Fibroblast of the conjunctiva (primary cell): ENCODE measurements at places on chromosomes 7 and 10.

DNA sequence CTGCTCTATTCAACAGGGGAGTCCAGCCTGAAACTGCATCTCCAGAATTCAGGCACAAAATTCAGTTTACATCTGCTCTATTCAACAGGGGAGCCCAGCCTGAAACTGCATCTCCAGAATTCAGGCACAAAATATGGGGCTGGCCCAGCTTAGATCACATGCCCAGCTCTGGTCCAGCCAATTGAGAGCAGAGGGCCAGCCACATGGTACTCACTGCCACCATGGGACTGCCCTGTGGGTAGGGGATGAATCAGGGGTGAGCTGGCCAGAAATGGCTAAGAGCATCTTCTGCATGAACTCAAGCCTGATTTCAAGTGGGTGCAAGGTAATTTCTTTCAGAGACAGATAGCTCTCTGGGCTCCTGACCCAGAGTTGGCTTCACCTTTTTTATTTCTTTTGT, 156.6 kb upstream of the LYZL2 start:
- DNase-seq, result no peak

DNA sequence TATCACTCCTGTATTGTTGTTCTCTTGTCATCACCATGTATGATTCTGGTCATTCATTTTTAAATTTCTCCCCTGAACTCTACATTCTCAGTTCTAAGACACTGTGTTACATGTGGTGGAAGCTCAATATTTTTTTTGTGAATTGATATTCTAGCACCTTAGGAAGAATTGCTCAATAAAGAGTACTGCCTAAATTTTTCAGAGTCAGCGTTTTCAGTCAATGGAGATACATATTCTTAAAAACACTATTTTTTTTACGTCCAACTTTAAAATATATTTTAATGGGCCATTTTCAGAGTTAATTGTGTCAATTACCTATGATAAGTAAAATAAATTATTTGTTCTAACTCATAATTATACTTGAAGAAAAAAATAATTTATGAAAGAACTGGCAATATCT, 210.4 kb upstream of the PLXDC2 start:
- DNase-seq, result no peak

- no peak for DNase-seq
These were observed 22.8 kb downstream of the GRID1 start for GRCh38 chr10:86343761-86344160.

DNA sequence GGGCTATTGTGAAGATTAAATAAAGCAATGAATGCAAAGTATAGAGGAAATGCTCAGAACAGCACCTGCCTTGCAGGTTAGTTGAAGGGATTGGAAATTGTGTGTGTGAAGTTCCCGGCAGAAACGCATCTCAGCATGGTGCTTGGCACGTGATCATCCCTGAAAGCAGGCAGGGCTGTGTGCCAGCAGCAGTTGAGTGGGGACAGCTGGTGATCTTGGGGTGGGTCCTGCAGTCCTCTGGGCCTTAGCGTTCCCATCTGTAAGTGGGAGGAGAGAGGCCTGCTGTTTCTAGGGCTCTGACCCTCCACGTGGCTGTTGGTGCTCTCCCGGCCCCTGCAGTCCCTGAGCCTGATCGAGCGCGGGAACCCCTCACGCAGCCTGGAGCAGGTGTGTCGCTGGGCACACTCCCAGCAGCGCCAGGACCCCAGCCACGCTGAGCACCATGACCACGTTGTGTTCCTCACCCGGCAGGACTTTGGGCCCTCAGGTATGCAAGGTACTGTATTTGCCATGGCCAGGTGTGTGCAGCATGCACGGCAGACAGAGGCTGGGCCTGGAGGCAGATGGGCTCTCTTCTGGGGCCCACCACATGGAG, 55.3 kb downstream of the TBATA start:
- no peak for DNase-seq

DNA sequence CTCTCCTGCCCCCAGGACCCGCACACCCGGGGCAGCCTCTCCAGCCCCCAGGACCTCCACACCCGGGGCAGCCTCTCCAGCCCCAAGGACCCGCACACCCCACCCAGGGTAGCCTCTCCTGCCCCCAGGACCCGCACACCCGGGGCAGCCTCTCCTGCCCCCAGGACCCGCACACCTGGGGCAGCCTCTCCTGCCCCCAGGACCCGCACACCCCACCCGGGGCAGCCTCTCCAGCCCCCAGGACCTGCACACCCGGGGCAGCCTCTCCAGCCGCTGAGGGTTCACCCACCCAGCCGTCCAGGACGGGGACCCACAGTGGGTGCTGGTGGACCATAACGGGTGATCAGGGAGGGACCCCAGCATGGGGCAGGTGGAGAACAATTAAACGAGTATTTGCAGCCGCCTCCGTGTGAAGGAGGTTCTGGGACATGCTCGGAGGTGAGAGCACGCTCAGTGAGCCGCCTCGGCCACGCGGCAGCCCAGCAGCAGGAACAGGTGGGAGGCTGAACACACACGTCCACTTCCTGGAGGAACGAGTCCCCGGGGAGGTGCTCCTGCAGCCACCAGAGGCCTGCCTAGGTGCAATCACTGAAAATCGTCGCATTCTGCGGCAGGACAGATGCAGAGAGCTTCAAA, 107.9 kb downstream of the PDGFA start:
- no peak for DNase-seq

DNA sequence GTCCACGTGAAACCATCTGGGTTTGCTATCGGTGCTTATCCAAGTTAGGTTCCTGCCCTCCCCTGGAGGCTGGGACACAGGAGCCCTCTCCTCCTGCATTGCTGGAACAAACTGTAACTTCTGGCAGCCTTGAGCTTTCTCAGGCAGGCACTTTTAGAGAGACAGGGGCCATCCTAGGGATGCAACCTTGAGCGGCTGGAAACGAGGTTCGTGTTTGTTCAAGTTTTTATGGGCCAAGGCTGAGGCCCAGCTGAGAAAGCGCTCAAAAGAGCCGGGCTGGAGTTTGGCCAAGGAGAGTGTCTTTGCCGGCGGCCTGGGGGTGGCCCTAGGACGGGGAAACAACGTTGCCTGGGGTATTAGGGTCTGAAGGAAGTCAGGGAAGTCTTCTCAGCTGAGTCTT, 5.5 kb upstream of the MMD2 start:
- no peak for DNase-seq

DNA sequence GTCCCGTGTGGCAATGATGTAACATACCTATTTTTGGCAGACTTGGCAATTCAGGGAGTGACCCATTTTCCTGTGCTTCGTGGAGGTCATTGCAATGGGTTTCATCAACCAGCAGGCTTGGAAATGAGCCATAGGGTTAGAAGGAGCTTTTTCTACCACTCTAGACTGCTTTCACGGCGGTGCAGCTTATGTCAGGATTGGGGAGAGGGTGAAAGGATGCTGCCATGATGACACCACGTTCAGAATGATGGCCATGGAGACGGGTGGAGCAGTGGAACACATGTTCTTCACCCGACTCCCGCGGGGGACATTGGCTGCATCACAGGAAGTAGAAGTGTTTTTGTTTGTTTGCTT, 220.2 kb downstream of the EMX2 start:
- DNase-seq, result peak; percentile 75

- no peak for DNase-seq
These were observed 191.8 kb downstream of the CACNB2 start for GRCh38 chr10:18332048-18332447.

GRCh38 chr10:43421519-43421918, 12.5 kb upstream of the HNRNPF start:
- no peak for DNase-seq

DNA sequence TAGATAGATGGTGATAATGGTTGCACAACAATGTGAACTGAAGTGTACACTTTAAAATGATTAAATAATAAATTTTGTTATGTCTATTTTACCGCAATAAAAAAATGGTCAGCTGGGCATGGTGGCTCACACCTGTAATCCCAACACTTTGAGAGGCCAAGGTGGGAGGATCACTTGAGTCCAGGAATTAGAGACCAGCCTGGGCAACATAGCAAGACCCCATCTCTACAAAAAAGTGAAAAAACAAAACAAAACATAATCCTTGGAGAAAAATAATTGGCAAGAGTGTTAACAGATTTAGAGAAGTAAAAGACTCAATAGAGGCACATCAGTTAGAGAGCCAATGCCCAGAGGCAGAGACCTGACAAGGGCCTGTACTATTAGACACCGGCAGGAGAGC, 9.9 kb upstream of the RPEL1 start:
- DNase-seq, result no peak

DNA sequence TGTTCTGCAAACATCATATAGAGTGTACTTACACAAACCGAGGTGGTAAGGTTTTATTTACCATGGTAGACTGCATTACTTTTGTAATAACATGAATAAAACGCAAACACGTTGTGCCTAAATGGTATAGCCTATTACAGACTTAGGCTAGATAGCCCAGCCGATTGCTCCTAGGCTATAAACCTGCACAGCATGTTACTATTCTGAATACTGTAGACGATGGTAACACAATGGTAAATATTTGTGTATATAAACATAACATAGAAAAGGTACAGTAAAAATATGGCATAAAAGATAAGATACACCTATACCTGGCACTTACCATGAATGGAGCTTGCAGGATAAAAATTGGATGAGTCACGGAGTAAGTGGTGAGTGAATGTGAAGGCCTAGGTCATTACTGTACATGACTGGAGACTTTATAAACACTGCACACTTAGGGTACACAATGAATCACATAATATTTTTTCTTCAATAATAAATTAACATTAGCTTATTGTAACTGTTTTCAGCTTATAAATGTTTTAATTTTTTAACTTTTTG, 16.3 kb downstream of the AKR1D1 start:
- no peak for DNase-seq

DNA sequence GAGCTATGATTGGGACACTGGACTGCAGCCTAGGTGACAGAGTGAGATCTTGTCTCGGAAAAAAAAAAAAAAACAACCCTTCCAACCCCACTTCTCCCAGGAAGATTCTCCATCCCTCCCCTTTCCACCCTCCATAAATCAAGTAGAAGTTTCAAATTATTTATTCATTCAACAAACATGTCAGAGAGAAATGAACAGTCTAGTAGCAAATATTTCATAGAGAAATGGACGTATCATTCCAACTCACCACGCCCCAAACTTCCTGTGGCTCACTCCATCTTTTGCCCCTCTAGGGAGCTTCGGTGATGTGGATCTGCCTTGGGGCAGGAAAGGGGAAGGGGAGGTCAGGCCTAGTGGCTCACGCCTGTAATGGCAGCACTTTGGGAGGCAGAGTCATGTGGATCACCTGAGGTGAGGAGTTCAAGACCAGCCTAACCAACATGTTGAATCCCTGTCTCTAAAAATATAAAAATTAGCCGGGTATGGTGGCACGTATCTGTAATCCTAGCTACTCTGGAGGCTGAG, 638 bp upstream of the TRAPPC14 start:
- no peak for DNase-seq

DNA sequence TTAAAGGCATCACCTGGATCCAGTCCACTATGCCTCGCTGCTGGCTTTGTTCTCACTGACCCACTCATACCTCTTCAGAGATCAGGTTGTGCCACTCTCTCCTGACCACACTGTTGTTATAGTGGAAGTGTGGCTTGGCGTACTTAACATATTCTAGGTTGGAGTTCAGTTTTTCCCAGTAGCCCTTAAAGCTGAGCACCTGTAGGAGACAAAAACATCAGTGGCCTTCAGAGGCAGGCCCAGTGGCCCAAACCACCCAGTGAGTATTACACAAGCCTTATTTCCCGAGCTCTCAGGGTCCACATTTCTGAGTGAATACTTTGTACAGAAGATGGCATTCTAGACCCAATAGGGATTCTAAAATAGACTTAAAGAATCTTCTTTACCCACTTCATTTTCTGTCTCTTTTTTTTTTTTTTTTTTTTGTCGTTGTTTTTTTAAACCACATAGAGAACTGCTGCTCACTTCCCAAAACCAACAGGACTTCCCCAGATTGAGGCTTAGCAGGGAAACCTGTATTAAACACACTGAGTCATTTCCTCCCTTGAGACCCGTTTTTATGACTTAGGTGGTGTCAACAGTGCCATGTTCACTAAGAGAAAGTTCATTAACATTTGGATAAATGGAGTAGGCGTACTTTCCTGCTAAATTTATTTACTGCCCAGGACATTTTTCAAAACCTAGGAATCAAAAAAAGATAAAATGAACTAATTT, 85.8 kb downstream of the GSAP start:
- no peak for DNase-seq

DNA sequence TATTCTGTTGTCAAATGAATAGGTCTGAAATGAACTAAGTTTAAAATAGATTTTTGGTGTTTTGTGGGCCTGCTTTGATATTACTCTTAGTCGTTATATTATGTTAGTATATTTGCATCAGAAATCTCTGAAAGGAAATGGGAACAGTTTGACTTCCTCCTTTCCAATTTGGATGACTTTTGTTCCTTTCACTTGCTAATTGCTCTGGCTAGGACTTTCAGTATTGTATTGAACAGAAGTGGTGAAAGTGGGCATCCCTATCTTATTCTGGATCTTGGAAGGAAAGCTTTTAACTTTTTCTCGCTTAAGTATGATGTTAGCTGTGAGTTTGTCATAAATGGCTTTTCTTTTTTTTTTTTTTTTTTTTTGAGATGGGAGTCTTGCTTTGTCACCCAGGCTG, 273.6 kb upstream of the DKK1 start:
- no peak for DNase-seq

- DNase-seq, result no peak
These were observed 119.5 kb downstream of the TCF7L2 start for GRCh38 chr10:113069595-113069994.

GRCh38 chr7:111883241-111883640, 320.9 kb upstream of the IMMP2L start:
- DNase-seq, result no peak

DNA sequence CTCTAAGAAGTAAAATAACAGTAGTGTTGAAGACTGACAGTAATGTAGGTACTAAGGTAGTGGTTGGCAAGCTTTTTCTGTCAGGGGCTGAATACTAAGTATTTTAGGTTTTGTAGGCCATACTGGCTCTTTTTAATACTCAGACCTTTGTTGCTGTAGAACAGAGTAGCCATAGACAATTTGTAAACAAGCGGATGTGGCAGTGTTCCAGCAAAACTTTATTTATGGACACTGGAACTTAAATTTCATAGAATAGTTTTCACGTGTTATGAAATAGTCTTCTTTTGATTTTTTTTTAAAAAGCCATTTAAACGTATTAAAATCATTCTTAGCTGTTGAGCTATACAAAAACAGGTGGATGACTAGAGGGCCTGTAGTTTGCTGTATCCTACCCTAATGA, 121.2 kb downstream of the MLLT10 start:
- DNase-seq, result no peak

DNA sequence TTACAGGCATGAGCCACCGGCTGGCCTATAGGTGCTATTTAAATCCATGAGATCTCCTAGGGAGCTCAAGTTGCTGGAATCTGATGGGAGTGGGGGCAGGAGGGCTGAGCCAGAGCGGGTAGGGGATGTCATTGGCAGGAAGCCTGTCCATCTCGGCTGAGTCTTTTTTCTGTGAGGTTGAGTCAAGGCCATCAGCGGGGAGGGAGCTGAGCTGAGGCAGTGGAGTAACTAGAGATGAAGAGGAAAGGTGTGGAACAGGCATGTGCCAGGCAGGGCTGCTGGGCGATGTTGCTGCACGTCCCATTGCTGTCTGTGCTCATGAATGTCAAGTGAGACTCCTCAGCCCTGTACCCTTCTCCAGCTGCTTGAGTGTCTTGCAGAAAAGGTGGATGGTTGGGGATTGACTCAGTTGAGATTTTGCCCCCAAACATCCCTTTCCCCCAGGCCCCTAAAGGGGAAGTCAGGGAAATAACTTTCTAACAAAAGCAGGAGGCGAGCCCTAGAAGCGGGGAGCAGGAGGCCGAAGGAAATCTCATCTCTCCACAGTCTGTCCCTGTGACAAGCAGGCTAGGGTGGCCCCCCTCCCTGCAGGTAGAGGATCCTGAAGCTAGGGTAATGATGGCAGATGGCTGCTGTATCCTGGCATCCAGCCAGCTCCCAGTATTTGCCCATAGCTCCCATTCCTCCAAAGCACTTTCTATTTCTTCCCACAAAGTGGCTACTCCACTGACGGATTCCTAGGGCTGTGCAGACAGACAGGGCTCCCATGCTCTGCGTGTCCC, 5.4 kb downstream of the ATP6V1F start:
- DNase-seq, result no peak
